ENCODE measurements at places on chromosomes 1 and 21.

GRCh38 chr1:197418693-197419092, 150.6 kb downstream of the CRB1 start:
- no peak for DNase-seq

GRCh38 chr1:195604287-195604686, 1004.0 kb downstream of the KCNT2 start:
- no peak for DNase-seq

DNA sequence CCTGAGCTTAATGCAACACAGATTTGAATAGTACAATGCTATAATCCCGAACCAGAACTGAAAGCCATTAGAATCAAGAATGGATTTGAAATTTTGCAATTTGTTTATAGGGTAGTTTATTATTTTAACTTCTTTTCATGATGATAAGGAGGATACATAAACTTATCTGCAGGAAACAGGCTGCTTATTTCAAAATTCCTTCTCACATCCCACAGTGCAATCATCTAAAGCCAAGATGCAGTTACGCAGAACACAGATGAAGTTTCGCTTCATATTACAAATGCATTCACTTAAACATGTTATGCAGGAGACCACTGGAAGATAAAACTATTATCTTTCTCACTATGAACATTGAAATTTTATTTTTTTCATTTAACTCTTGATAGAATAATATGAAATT, 1019.6 kb downstream of the PLA2G4A start:
- DNase-seq: no peak

- DNase-seq: no peak
Measured at GRCh38 chr21:33687634-33688033, 45.3 kb downstream of the ITSN1 start.

- no peak for DNase-seq
Measured at GRCh38 chr1:34696230-34696629, 58.6 kb upstream of the GJB5 start.

GRCh38 chr1:185663771-185664296, 70.4 kb upstream of the HMCN1 start:
- no peak for DNase-seq

- DNase-seq: no peak
Measured at GRCh38 chr1:192620071-192620635, 15.8 kb upstream of the RGS13 start.

All from stimulated activated CD8-positive, alpha-beta memory T cell treated with anti-CD3 and anti-CD28 coated beads, Interleukin-12 subunit alpha, Interleukin-12 subunit beta, amount 100 ng/mL, for 1 hour (primary cell).